ENCODE measurements at places on chromosomes 13 and 19. TPM values are rescaled to one million over a fixed set of nuclear protein-coding genes. Genes with fewer than 3 reads are reported as not detected.

TEX26 gene
- total RNA-seq = not detected

SHISA7 gene
- not detected for total RNA-seq

ZNF709 gene
- total RNA-seq = 0.04 TPM

TMPRSS9 gene
- total RNA-seq = not detected

SMAD9 gene
- total RNA-seq = 0.07 TPM

ATF5 gene
- 48.8 TPM for total RNA-seq

PSG3 gene
- total RNA-seq = 0.17 TPM

ANGPTL4 gene
- total RNA-seq = 60.0 TPM

PRSS57 gene
- total RNA-seq = 0.13 TPM

RDH8 gene
- total RNA-seq = 0.28 TPM

TBXA2R gene
- 0.71 TPM for total RNA-seq

GIPC3 gene
- total RNA-seq = 0.24 TPM

CLDN10 gene
- 0.25 TPM for total RNA-seq

PODNL1 gene
- total RNA-seq = 1.2 TPM

FFAR3 gene
- not detected for total RNA-seq

VSTM2B gene
- total RNA-seq = not detected

ZNF540 gene
- total RNA-seq = 0.14 TPM

MTUS2 gene
- not detected for total RNA-seq

INSL3 gene
- not detected for total RNA-seq

ZNF567 gene
- 9.7 TPM for total RNA-seq

All from A549 treated with CpdA at 1 μM for 4 hours (cell line).